ENCODE measurements at places on chromosomes 7 and 10. TPM values are rescaled to one million over a fixed set of nuclear protein-coding genes. Genes with fewer than 3 reads are reported as not detected.
A peak's percentile ranks its signal among the peaks of the same experiment; 100 is the strongest.

Gene HOXA7
- not detected for total RNA-seq

- no peak for DNase-seq
Observed at GRCh38 chr7:54859066-54859465, 100.1 kb upstream of the SEC61G start.

GRCh38 chr7:98465022-98465421, 64.1 kb upstream of the BAIAP2L1 start:
- DNase-seq: no peak

Gene TEX36
- total RNA-seq: not detected

- DNase-seq: peak; percentile 8
Observed at GRCh38 chr7:98831641-98832221, 38.1 kb downstream of the TMEM130 start.

Gene DEPP1
- total RNA-seq: 0.12 TPM
